ENCODE measurements at places on chromosomes 7 and 10. TPM values are rescaled to one million over a fixed set of nuclear protein-coding genes. Genes with fewer than 3 reads are reported as not detected.

TCAF2 gene
- total RNA-seq: 5.9 TPM

SLC39A12 gene
- not detected for total RNA-seq

UTF1 gene
- not detected for total RNA-seq

PTPRZ1 gene
- not detected for total RNA-seq

CFAP46 gene
- 0.22 TPM for total RNA-seq
